H1 (cell line): ENCODE measurements at places on chromosomes 5 and 9. TPM values are rescaled to one million over a fixed set of nuclear protein-coding genes. Genes with fewer than 3 reads are reported as not detected.

GRCh38 chr5:39521940-39522590 is 97.3 kb upstream of the DAB2 start:
- DNase-seq, result no peak

- no peak for DNase-seq
Measured at GRCh38 chr9:114225561-114226212, 70.3 kb downstream of the COL27A1 start.

DNA sequence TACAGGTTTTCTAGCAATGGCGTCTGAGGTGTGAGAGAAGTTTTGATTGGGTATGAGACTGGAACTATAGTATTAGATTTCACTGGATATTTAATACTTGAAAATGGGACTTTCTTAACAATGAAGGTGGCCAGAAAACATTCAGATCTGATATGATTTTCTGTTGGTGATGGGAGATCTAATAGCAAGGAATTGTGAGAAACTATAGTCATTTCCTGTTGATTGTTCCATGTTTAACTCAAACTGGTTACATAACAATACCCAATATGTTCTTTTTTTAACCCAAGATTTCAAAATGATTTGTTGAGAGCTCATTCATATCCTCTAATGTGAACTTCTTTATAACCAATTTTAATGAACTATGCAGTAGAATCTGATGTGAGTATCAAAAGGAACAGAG is 793.2 kb upstream of the RGMB start:
- no peak for DNase-seq

FREM1 gene
- polyA plus RNA-seq, result 2.3 and 3.1 TPM in 2 replicates

DNA sequence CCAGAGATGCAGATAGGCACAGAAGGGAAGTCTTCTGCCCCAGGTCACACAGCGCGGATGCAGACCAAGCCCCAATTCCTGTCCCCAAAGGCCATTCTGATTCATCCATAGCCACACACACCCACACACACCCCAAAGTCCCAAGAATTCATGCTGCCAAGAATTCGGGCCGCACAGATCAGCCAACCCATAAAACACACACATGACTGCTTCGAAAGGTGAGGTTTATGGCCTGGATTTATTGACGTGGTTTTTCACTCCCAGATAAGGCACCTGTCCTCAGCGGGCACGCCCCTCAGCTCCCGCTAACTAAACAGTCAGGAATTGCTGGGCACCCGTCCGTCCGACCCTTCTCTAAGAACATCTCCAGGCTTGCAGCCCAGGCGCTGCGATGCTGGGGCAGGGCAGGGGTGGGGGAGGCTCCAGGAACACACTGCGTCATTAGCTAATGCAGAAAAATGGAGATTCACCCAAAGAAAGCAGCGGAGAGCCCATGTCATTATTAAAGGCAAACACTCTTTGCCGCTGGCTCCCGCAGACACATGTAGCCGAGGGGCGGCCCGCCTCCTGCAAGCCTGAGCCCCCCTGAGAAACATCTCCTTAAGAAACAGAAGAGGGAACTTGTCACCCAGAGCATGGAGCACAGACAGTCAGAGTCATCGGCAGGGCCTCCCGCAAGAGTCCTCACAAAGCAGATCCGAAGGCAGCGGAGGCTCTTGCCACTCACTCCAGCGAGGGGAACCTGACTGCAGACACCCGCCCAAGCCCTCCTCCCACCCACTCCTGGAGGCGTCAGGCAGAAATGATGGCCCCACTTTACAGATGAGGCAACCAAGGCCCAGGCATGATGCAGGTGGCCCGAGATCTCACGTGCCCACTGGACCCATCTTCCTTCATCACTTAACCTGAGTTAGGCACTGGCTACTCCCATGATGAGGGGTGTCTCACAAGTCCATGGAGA is 19.9 kb downstream of the VAV2 start:
- DNase-seq, result no peak
